Stimulated activated CD4-positive, alpha-beta T cell treated with anti-CD3 and anti-CD28 coated beads, Interleukin-2, amount 100 ng/mL, for 4 hours (primary cell): ENCODE measurements at places on chromosomes 4 and X.

DNA sequence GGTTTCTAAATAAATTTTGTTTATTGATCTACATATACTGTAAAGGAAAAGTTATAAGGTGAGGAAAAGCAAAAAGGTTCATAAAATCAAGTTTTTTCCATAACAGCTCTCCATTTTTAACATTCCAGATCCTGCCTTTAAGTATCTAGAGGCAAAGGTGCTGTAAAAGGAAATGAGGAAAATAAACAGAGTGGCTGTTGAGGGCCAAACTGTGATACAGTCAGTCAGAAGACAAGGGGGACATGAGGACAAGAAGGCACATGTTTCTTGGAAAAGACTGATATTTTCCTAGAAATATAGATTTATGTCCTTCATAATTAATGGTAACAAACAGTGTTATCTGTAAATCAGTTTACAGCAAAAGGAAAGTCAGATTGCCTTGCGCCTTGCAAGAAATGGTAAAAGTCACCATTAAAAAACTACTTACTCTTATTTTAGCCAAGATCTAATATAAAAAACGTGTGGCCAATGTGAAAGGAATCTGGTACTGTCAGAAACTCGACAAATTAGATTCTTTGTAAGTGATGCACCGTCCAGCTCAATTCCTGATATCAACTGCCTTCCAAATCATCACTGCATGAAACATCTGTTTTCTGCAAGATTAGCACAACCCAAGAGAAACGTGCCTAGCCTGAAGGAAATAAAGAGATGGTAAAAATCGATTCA lies 34.0 kb upstream of the VEGFD start:
- DNase-seq = no peak

DNA sequence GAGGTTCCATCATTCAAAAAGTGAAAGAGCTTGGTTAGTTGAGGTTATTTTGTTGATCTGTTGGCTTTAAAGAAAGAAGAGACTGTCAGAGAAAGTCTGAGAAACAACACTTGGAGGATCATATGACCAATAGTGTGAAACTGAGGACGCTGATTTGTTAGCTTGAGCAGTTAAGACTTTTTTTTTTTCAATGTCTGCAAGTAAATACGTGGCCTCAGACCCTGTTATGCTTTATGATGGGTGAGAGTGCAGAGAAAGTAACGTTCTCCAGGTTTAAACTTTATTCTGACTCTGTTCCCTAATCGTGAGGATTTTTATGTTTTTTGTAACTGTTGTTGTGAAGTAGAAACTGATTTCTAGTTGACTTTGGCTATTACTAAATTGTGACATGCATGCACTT lies 45.9 kb downstream of the GAB1 start:
- no peak for DNase-seq

GRCh38 chr4:68011684-68012083 lies 48.4 kb upstream of the TMPRSS11A start:
- DNase-seq = no peak

GRCh38 chr4:104860238-104861123 lies 286.2 kb upstream of the TET2 start:
- peak; percentile 19 for DNase-seq

- no peak for DNase-seq
Observed at GRCh38 chrX:17397074-17397473, 22.1 kb downstream of the NHS start.

GRCh38 chr4:88005076-88005475 lies 2.4 kb upstream of the PKD2 start:
- DNase-seq = no peak

DNA sequence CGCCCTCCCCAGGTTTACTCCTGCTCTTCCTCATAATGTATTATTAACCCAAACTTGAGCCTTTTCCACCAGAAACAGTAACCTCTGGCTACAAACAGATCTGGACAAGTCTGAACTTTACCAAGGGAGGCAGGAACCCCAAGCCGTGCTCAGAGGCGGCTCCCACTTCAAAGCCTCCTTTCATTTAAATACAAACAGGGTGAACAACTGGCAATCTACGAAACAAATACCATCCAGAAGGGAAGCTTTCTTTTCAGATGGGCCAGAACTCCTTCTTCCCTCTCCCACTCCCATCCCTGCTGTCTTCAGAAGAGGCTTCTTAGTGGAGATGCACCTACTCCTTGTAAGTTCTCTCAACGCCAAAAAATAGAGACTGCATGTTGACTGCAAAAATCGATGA lies 2.1 kb upstream of the GPC4 start:
- DNase-seq = no peak

DNA sequence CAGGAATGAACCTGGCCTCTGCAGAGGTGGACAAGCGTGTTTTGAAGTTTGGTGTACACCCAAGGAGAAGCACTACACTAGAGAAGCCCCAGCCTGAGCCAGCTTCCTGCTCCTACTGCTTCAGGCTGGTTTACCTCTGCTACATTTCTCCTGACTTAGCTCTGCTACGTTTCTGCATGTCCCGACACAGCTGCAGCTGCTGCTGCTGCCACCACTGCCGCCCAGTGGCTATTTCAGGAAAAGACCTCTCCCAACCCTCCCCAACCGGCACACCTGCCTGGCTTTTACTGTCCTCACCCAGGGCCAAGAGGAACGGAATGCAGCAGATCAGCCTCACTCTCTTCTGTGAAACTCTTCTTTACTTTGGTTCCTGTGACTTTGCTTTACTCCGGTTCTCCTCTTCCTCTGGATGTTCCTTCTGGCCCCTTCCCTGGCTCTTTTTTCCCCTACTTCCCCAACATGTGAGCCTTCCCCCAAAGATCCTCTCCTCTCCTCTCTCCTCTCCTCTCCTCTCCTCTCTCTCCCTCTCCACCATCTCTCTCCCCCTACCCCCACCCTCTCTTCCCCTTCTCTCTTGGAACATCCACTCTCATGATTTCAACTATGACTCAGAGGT lies 3.1 kb upstream of the P2RY4 start:
- no peak for DNase-seq

- no peak for DNase-seq
Observed at GRCh38 chrX:46341767-46342322, 203.4 kb downstream of the ZNF674 start.

GRCh38 chrX:2862404-2862803 lies 33.7 kb downstream of the GYG2 start:
- no peak for DNase-seq

GRCh38 chr4:36128689-36129088 lies 115.6 kb downstream of the ARAP2 start:
- no peak for DNase-seq

DNA sequence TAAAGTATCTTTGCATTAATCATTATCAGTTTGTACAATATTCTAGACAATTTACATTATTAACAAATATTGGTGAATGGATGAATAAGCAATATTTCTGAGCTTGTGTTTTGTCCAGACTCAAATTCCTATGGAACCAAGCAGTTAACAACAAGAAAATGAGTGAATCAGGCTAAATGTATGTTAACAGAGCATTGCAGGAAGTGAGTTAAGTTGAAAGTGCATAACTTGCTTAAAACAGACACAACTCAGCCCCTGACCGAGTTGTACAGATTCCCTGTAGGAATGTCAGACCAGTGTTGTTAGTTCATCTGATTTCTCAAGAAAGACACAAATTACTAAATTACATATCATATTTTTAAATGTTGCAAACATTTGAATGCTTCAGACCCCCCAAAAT lies 23.7 kb upstream of the CSN1S1 start:
- no peak for DNase-seq

- no peak for DNase-seq
Observed at GRCh38 chr4:6886886-6887285, 22.7 kb upstream of the TBC1D14 start.

GRCh38 chr4:30245140-30245539 lies 475.0 kb upstream of the PCDH7 start:
- DNase-seq = no peak

GRCh38 chr4:119730671-119730950 lies 102.0 kb upstream of the PDE5A start:
- no peak for DNase-seq

- DNase-seq = no peak
Observed at GRCh38 chrX:47746446-47746845, 87.5 kb upstream of the UXT start.

DNA sequence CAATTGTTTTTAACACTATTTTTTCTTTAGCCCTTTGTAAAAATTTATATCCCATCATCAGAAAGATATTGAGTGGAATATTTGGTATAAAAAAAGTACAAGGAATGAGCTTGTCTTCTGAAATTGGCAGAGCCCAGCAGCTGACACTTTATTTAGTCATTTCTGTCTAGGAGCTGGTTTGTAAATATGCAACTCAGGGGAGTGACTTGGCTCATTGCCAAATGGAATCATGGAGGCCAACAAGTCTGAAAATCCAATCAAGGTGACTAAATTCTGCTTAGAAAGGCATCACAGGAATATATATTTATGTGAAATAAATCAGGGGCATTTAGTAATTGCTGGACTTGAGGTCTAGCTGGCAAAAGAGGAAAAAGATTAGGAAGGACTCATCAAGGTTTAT lies 74.4 kb downstream of the OTC start:
- no peak for DNase-seq

DNA sequence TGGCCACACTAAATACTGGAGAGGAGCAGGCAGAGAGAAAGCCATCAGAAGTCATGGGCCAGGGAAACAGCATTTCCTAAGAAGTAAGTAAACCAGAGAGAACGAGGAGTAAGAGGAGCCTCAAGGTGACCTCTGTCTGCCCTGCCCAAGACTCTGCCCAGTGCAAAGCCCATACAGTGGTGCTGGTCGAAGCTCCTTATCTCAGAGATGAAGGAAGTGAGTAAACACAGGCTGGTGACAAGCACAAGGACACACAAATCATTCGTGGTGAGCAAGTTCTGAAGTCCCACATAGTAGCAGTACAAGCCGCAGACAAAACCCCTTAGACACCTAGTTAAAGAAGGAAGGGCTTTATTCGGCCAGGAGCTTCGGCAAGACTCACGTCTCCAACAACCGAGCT lies 62.7 kb downstream of the DCTD start:
- DNase-seq = no peak

GRCh38 chrX:100083211-100083610 lies 326.9 kb downstream of the PCDH19 start:
- no peak for DNase-seq

DNA sequence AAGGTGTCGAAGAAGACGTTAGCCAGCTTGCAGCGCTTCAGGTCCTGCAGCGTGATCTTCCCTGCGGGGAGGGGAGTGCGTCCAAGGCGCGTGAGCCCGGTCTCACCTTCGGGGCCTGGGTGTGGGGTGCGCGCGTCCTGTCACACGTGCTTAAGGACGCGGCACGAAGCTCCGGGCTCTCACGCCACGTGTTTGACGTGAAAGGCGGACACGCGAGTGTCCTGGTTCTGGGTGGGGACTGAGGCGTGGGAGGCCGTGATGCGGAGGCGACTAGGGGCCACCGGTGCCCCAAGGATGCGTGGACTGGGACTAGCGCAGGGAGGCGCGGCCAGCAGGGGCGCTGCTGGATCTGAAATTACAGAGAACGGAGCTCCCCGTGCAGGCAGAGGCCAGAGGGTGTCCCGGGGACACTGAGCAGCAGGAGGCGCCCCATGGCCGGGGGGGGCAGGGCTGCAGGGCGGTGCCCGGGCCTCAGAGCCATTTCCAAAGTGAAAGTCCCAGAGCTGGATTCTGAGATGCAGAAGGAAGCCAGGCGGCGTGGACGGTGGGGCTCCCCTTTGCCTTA lies 20.3 kb upstream of the GTPBP6 start:
- DNase-seq = no peak

- DNase-seq = no peak
Observed at GRCh38 chr4:101944649-101945048, 154.1 kb downstream of the BANK1 start.

GRCh38 chrX:69130439-69130838 lies 34.8 kb downstream of the PJA1 start:
- no peak for DNase-seq

DNA sequence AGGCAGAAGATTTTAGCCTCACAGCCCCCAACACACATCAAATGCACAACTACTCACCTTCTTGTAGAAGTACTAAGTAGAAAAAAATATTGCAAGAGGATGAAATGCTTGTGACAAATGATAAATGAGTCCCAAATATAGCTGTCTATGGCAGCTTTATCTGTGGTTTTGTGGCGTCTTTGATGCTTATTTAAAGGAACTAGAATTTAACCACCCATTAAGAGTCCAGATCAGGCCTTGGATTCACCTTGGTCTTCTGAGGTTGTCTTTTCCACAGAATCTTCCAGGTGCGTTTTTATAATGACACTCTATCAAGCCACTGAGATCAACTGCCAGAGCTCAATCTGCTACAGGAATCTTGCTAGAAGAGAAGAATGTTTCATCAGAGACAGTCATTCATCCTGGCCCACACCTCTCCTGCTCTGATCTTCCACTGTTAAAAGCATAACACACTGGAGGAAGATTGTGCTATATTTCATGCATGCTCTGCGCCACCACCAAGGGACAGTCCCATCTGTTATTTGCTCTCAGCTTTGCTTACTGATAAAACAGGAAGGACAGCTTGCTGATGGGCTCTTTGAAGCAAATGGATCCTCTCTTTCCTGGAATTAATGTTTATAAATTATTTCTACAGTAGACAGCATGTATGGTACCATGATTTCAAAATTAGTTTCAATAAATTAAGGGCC lies 144.1 kb downstream of the SLC7A11 start:
- no peak for DNase-seq

GRCh38 chr4:87932718-87933141 lies 42.8 kb upstream of the SPP1 start:
- no peak for DNase-seq

DNA sequence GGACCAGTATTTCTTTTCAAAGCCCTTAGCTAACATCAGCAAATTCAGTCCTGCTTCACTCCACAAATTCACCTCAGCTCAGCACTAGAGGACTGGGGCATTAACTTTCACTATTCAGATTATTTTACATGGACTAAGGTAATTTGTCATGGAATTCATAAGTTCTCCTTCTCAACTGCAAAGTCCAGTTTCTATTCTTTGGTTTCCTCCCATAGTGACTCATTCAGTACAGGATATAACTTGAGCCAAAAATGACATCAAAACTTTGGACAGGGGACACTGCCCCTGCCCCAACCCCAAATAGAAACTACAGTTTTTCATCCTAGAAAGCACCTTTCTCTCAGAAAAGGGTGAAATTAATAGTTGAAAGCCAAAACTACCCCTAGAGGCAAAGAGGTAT lies 52.7 kb downstream of the COX7B2 start:
- no peak for DNase-seq

GRCh38 chr4:139619644-139620043 lies 46.0 kb upstream of the MGST2 start:
- no peak for DNase-seq

GRCh38 chr4:183989931-183990330 lies 84.8 kb downstream of the STOX2 start:
- no peak for DNase-seq

- peak; percentile 24 for DNase-seq
Observed at GRCh38 chr4:101345596-101346350, 1.6 kb downstream of the PPP3CA start.

DNA sequence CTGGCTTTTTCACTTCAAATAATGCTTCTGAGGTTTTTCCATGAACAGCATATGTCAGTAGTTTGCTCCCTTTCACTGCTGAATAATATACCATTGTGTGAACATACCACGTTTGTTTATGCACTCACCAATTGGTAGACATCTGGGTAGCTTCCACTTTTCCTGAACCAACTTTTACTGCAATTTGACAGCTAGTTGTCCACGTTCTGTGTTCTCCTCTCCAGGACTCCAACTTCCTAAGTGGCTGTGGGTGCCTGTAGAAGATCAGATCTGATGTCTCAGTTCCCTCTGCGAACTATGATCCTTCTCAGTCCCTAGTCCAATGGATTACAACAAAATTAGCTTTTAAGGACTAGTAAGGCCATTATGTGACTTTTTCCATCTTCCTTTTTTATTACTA lies 64.7 kb upstream of the PTCHD1 start:
- DNase-seq = no peak
